ENCODE measurements at places on chromosomes 4 and X.

GRCh38 chrX:48761674-48762471, at the start of gene GLOD5:
GLOD5 (plus strand) TSS chrX:48761747; CDS start chrX:48761791, 44 bp downstream.
- DNase-seq: no peak

GRCh38 chr4:83504996-83505395, 20.1 kb upstream of the ABRAXAS1 start:
- DNase-seq: no peak

DNA sequence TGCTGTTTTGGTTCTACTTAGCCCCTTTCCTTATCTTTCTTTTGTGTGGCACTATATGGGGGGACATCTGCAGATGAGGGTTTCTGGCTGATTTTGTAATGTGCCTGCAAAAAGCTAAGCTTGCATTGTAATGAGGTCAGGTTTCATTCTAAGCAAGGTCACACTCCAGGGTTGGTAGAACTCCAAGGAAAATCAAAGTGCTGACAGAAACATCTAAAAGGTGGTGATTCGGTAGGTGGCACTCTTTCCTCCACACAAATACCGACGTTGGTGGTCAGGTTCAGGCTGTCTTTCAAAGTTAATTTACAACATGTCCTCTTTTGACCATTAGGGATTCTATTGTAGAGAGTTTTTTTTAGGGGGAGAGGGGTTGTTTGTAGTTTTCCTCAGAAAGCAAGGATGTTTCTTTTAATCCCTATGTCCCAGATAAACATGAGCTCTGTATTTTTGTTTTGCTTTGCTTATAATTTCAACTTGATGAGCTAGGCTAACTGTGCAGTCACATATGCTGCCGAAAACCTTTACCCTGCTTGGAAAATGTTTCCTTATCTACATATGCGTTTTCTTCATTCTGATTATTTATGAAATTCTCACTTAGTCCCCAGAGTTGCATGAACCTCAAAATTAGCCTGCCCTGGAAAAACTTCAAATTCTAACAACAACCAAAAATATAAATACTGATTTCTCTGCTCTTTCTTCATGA, 434.2 kb downstream of the PPARGC1A start:
- no peak for DNase-seq

- DNase-seq: no peak
Observed at GRCh38 chr4:17595471-17596005, 18.5 kb downstream of the LAP3 start.

DNA sequence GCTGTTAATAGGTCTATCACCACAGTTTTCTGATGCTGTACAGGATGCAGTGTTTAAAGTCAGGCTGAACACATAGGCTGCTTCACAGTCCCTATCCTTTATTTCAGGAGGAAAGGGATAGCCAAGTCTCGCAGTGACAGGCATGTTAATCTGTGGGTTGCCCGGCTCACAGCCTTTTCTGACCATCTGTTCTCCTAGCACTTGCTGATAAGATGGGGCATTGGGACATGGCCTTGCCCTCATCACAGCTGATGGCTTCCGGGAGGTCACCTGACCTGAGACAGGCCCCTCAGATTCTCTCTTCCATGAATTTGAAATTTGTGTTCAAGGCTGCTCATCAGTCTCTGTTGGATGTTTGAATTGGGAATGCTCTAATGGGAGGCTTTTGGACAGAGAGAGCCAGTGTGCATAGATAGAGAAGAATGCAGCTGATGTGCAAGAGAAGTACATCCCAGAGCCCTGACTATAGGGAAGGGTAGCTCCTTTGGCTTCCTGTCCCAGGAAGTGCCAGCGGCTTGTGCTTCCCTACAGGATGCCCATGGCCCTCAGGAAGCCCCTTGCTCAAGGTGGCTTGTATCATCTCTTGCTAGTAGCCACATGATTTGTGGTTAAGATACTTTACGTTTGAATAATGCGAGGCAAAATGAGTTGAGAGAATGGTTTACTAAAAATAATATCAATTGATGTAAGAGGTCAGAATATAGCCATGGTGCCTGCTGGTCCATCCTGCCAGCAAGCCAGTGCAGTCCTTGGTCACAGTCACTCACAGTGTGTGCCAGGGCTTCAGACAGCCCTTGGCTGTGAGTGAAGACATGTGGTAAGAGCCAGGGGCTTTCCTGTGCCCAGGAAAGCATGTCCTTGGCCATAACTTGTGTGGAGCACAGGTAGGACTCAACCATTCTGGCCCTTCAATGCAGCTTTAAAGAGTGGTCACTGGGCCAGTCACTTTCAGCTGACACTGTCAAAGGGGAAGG, 88.6 kb downstream of the TSPAN7 start:
- no peak for DNase-seq
